ENCODE measurements at places on chromosomes 11 and 22.

DNA sequence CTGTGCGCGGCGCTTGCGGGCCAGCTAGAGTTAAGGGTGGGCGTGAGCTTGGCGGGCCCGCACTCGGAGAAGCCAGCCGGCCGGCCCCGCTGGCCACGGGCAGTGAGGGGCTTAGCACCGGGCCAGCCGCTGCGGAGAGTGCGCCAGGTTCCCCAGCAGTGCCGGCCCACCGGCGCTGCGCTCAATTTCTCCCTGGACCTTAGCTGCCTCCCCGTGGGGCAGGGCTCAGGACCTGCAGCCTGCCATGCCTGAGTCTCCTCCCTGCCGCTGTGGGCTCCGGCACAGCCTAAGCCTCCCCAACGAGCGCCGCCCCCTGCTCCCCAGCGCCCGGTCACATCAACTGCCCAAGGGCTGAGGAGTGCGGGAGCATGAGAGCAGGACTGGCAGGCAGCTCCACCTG lies 5.2 kb upstream of the PES1 start:
- no peak for DNase-seq

- peak; percentile 76 for DNase-seq
These were observed 41.1 kb downstream of the DIXDC1 start for GRCh38 chr11:111978028-111978771.

DNA sequence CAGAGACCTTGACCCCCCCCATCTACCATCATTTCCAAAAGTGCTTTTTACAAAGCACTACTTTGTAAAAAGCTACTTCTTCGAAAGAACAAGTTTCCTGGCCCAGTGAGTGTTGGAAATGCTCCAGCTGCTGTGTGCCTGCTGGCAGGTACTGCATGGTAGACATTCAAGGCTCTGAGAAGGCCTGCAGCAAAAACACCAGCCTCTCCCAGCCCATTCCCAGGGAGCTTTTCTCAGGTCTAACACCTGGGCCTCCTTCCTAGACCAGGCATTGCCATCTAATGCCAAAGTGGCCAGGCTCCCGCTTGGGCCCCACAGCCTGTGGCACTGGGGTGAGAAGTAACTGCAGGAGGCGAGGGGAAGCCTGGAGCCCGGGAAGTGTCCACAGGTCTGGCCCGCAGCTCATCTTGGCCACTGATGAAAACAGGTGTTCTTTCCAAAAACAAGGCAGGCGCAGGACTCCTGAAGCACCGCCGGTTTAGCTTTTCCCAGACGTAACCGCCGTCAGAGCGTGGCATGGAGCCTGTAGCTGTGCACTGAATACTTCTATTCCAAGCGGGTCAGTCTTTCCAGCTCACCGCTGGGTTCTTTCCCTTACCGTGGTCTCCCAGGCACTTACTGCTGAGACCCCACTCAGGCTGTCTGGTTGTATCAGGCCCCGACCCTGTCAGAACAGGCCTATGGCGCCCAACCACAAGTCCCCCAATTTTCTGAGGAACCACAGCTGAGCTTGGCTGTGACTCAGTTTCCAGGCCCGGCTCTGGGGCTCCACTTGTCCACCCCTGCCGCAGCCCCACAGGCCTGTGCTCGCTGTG lies 1.2 kb upstream of the TCIRG1 start:
- DNase-seq, result no peak

- no peak for DNase-seq
These were observed 97.6 kb downstream of the FEZ1 start for GRCh38 chr11:125398475-125398874.

- no peak for DNase-seq
These were observed 11.1 kb upstream of the PAMR1 start for GRCh38 chr11:35536470-35536869.

GRCh38 chr11:91837411-91838330 lies 386.9 kb upstream of the FAT3 start:
- no peak for DNase-seq

- DNase-seq, result no peak
These were observed 167.1 kb upstream of the TTC12 start for GRCh38 chr11:113147249-113147648.

DNA sequence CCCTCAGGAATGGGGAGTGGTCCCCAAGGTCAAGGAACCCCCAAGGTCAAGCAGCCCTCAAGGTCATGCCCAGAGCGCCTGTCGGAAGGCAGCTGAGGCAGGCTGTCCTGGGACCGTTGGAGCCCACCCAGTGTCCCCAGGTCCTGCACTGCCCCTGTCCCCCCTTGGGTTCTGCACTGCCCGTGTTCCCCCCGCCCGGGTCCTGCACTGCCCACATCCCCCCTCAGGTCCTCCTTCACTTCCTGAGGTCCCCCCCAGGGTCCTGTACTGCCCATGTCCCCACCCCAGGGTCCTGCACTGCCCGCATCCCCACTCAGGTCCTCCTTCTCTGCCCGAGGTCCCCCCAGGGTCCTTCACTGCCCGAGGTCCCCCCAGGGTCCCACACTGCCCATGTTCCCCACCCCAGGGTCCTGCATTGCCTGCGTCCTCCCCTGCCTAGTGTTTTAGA lies 1073.0 kb downstream of the BRD1 start:
- no peak for DNase-seq

DNA sequence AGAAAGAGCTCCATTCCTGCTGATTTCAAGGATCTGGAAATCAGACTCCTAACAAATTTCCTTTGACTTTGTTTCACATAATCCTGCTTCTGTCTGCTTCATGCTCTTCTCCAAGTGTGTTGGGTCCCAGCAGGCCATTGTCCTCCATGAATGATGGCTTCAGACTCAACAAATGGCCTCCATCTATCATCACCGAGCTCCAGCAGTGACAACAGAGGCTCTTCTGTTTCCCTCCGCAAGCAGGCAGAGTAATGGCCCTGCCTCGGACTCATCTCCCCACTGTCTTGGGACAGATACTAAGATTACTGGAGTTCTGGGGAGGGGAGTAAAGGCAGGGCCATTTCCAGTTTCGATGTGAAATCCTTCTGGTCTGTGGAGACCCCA lies 127.3 kb downstream of the TENM4 start:
- DNase-seq, result no peak

GRCh38 chr11:133946541-133947318 lies 10.0 kb downstream of the IGSF9B start:
- no peak for DNase-seq

DNA sequence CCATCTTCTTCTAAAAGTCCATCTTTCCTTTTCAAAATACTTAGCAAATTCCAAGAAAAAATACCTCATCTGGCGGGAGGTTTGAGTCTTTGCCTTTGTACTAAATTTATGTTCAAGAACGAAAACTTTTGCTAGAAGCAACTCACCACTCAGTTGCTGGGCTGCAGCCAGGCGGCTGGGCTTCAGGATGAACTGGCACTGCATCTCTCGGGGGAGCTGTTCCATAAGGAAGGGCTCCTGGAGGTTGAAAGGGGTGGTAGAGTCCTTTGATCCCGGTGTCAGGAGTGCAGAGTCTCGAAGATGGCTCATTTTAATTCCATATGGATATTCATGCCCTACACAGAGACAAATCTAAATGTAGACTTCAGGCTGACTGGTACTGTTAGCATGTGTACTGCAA lies 105.8 kb downstream of the ARHGAP20 start:
- no peak for DNase-seq

- DNase-seq, result no peak
These were observed 850.3 kb downstream of the OPCML start for GRCh38 chr11:132681971-132682370.

GRCh38 chr22:47259990-47260389 lies 497.5 kb downstream of the TBC1D22A start:
- no peak for DNase-seq

DNA sequence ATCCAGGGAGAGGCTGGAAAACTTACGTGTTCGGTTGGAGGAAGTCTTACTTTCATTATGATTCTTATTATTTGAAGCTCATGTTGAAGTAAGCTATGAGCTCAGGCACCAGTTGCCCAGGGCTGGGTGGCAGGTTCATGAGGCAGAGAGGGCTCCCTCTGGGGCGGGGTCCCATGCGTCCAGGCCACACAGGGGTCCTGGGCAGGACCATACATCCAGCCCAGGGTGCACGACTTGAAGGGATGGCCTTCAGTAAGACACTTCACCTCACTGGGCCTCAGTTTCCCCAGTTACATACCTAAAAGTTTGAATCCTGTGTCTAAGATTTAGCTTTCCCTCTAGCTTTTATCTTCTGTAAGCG lies 107.3 kb upstream of the B3GAT1 start:
- DNase-seq, result no peak

- DNase-seq, result no peak
These were observed 720 bp downstream of the UFD1 start for GRCh38 chr22:19478045-19478900.

DNA sequence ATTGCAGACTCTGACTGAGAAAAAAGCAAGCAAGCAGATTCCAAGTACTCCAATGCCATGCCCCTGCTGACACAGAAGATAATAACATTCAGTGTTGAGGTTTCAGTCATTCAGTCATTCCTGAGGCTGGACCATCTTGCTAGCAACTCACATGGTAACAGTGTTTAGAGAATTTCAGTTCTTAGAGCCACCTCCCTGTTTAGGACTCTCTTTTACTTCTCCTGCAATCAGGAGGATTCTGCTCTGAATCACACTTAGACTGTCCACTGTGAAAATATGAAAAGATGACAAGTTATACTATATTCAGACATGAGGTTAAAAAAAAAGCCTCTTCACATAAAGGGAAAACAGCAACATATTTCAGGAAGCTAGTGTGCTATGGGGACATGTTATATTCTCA lies 183.9 kb upstream of the CTSC start:
- DNase-seq, result peak; percentile 44

- DNase-seq, result no peak
These were observed 96.5 kb downstream of the SHANK2 start for GRCh38 chr11:71155846-71156245.

DNA sequence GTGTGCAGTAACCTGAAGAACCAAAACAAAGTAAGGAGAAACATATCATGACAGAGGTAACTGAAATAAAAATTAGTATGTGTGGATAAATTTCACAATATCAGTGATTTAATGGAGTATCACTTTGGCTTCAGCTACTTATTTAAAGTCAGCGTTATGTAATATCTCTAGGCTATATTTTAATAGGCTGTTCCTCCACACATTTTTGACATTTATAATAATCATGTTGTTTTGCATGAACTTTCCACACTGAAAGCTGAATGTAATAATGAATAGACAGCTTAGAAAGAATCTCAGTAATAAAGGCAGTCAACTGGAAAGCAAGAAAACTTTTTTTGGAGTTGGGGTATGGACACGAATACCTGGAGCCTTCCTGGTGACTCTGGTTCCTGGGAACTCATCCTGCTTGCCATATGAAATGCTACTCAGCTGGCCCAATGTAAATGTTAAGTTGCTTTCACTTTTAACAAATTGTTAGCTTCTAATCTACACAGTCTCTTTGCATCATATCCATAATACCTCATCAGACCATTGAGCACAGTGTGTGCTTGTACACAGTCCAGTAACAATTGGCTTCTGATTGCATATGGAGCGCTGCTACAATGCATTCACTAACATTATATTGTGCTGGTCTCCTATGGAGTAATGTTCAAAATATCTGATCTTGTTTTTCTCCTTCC lies 257.7 kb downstream of the SOX6 start:
- DNase-seq, result no peak

DNA sequence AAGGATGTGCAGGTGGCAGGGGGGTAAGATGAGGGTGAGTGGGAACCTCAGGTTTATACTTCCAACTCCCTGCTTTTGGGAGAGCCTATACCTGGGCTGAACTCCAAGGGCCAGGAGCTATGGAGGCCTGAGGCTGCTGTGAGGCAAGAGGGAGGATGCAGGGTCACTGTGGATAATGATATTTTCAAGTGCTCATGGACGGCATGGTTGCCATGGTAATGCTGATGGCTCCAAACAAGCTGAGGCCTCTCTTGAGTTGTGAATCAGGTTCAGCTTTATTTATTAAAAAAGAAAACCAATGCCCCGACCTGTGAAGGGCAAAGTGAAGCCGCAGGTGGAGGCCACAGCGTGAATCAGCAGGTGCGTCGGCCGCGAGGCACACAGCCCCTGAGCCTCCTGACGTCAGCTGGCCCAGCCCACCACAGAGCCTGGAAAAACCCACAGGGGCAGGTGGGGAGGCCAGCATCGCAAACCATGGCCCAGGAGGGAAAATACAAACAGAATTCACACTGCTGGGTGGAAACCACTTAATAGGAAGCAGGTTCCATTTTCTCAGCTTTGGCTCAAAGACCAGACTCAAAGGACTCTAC lies 17.4 kb upstream of the CREB3L1 start:
- no peak for DNase-seq

DNA sequence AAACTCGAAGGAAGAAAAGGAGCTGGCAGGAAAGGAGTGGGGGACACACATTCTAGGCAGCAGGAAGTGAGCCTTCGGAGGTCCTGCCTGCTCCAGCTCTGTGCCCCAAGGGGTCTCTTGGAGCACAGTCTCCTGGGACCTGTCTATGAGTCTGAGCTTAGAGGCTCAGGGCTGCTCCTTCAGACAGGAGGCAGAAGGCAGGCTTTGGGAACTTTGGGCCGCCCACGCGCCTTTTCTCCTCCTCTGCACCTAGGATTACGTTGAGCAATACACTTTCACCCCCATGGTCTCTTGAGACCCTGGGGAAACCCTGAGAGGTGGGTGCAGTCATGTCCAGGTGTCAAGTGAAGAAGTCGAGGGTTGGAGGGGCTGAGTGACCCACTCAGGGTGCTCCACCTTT lies 965 bp downstream of the TCN2 start:
- no peak for DNase-seq

DNA sequence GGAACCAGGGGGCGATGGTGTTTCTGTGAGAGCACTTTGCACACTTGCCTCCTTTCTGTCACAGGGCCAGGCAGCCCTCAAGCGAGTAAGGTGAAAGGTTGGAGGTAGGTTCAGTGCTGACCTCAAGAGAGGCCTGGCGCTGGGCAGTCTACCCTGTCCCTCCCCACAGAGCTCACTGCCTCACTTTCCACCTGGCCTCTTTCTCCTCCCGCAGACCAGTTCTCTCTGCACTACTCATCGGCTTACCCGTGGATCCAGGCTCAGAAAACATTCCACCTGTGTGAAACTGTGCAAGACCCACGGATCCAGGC lies 16.8 kb downstream of the APOL5 start:
- no peak for DNase-seq

GRCh38 chr11:57484141-57484710 lies 23.9 kb downstream of the RTN4RL2 start:
- no peak for DNase-seq

DNA sequence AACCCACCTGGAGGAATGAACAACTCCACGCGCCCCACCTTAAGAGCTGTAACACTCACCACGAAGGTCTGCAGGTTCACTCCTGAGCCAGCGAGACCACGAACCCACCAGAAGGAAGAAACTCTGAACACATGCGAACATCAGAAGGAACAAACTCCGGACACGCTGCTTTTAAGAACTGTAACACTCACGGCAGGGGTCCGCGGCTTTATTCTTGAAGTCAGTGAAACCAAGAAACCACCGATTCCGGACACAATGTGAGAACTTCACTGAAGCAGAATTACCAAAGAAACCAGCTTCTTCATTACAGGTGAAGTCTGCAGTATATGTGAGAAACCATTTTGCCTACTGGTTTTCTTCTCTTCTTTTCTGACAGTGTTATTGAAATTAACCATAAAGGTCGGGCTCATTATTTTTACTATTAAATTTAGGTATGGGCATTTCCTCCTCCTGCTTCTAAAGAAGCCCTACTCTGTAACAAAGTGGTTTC lies 303.0 kb downstream of the KCNA4 start:
- DNase-seq, result no peak

- no peak for DNase-seq
These were observed 54.9 kb downstream of the EXT2 start for GRCh38 chr11:44150401-44150800.

GRCh38 chr22:46592390-46592872 lies 27.8 kb upstream of the GRAMD4 start:
- DNase-seq, result peak; percentile 91

- DNase-seq, result no peak
These were observed 550.0 kb downstream of the MN1 start for GRCh38 chr22:27251563-27251962.

GRCh38 chr22:26398741-26399153 lies 30.3 kb upstream of the ASPHD2 start:
- DNase-seq, result peak; percentile 66
